ENCODE measurements at places on chromosomes 16 and 17.

GRCh38 chr16:53056392-53056881, 1.6 kb downstream of the CHD9 start:
- DNase-seq = no peak

DNA sequence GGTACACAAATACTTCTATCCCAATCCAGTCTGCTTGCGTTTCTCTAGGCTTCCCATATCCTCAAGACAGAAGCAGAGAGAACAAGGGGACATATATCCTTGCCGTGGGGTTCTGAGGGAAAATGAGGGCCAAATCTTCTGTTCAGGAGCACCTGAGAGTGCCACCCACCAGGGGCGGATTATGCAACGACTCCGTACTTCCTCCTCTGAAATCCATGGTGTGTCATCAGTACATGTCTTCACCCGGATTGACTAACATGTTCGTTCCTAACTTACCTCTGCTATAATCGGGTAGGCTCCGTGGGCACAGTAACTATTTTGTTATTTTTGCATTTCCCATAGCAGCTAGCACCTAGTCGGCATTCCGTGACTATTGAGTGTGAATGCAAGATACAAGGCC, 7.8 kb upstream of the ZNF200 start:
- DNase-seq = no peak

GRCh38 chr17:1042486-1042885, 45.6 kb downstream of the TIMM22 start:
- DNase-seq = no peak

DNA sequence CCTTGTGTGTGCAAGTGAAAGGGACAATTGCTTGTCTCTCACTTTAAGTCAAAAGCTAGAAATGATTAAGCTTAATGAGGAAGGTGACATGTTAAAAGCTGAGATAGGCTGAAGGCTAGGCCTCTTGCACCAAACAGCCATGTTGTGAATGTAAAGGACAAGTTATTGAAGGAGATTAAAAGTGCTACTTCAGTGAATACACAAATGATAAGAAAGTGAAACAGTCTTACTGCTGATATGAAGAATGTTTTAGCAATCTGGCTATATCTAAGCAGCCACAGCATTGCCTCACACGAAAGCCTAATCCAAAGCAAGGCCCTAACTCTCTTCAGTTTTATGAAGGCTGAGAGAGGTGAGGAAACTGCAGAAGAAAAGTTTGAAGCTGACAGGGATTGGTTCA, 71.0 kb downstream of the CDRT15 start:
- no peak for DNase-seq

- DNase-seq = no peak
Observed at GRCh38 chr17:17026163-17026562, 16.1 kb upstream of the MPRIP start.

DNA sequence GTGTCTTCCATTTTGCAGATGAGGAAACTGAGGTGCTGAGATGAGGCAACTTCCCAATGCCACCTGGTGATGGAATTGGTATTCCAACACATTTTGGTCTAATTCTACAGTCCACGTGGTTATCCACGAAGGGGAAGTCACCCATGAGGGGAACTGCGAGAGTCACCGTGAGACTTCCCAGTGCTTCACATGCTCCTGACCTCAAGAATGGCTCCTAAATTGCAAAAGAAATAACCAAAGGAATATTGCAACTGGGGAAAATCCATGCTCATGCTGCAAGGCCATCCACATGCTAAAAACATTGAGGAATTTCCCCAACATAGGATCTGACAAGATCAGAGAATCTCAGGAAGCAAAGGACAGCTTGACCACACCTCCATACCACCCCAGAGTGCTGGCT, 153.9 kb downstream of the HS3ST3B1 start:
- no peak for DNase-seq

DNA sequence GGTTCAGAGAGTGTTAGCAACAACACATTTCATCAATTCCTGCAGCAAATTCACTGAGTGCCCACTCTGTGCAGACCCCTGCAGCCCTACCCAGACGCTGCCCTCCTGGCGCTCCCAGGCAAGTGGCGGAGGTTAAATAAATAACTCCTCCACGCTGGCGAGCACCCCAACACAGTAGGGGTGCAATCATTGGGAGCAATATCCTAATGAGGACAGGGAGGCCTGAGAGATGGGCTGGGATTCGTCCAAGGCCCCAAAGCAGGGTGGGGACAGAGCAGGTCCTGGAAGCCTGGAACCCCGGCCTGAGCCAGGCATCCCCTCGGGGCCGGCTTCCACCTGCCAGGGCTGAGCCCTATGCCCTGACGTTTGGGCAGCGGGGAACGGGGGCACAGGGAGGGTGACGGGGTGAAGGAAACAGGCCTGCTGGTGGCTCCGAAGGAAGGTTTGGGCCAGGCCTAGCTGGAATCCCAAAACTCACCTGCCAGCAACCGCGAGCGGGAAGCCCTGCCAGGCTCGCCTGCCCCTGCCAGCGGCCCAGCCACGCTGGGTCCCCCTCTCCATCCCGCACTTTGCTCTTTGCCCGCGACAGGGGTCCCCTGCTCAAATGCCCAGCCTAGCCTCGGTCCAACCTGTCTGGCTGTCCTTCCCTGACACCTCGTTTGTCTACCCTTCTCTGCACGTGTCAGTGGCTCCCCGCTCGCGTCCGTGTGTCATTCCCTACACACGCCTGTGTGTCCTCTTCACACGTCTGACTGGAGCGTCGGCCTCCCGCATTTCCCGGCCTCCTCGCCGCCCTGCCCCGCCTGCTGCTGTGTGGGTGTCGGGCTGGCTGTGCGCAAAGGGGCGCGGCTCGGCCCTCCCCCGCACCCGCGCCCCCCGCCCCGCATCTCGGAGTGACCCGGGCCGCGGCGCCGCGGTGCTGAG, 721 bp upstream of the BEAN1 start:
- DNase-seq = no peak

DNA sequence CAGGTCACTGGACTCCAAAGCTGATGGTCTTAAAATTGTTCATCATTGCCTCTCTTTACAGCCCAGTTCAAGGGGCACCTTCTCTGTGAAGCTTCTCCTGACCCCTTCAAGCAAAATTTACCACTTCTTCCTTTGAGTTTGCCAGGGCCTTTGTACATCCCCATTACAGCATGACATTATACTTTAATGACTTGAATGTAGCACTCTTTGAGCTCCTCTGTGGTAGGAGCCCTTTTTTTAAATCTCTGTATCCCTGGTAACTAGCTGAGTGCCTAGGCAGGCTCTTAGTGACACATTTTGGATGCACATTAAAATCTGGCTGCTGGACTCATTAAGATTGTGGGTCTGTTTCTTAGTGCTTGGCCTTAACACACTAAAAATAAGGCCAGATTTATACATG, 412.1 kb downstream of the CA10 start:
- no peak for DNase-seq

DNA sequence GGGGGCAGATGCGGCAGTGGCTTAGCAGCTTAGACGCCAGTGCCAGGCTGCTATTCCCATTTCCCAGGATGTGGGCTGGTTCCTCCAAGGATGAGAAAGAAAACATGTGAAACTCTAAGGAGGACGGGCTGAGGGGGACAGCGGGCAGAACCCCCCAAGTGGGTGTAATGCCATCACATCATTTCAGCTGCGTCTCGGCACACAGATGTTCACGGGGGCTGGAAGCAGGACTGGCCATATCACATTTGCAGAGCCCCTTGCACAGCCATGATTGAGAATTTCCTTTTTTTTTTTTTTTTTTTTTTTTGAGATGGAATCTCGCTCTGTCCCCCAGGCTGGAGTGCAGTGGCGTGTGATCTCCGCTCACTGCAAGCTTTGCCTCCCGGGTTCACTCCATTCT, 15.3 kb upstream of the GINS2 start:
- no peak for DNase-seq

DNA sequence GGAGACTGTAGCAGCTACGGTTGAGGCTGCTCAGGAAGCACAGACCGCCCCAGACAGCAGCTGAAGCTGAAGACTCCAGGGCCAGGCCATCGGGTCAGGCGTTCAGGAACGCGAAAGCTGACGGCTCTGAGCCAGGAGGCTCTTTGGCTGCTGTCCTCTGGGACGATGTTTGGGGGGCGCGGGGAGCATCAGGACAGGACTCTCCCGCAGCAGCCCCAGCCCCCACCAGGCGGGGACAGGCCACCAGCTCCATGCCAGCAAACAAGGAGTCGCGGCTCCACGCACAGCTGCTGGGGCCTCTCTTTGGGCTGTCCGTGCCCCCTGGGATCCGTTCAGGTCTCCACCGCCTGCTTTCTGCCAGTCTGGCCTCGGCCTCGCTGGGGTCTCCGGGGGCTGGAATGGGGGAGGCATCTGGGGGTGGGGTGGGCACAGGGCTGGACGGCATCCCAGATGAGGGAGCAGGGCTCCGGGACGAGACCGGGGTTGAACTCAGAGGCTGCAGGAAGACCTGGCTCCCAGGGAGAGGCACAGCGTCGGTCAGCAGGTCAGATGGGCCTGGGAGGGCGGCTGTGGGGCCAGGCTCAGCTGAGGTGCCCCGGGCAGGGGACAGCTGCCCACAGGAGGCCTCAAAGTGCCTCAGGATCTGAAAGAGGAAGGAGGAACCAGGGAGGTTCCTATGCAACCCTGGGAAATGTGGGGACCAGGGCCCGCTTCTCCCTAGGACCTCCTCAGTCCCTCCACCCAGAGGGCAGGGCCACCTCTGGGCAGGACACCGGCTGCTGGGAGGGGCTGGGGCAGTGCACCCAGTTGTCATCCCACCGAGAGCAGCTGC, 6.3 kb upstream of the CEP131 start:
- DNase-seq = no peak

GRCh38 chr16:75798714-75799113, 72.4 kb upstream of the CPHXL start:
- no peak for DNase-seq

DNA sequence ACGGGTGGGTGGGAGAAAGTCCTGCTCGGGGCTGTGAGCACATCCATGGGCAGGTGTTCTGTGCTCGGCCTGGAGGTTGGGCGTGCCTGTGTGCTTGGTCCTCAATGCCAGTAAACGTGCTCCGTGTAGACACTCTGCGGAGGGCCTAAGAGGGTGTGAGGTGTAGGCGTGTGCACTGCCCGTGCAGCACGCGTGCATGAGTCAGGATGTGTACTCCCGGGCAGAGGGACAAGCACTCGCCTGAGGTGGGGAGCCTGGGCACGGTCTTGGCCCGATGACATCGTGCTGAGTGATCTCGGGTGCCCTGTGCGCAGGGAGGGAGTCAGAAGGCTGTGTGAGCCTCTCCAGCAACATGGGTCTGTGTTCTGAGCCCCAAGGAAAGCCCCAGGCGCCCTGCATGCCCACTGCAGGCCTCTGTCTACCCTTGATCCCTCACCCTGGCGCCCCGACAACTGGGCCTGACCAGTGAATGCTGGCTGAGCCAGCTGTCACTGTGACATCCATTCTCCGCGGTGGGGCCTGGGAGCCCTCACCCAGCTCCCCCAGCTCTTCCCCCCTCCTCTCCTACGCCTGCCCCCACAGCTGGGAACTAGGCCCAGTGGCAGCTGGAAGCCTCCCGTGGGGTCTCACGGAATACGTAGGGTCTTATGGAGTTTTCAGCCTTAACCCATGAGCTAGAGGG, 23.5 kb upstream of the NXPH3 start:
- no peak for DNase-seq

GRCh38 chr17:61599608-61600007, 8.6 kb upstream of the NACA2 start:
- no peak for DNase-seq

DNA sequence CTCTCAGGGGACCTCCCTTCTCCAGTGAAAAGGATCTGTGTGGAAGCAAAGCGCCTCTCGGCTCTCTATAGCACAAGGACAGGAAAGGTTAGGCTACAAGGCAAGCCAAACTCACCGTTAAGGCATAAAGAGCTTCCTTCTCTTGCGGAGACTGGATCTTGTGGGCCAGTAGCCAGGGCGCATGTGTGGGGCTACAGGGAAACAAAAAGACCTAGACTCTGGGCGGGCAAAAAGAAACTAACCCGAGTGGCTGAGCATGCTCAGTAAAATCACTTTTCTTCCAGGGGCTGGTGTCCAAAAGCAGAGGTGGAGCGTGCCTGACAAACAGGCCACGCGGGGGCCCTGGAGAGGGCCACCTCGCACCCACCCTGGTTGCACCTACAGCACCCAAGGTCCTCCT, 16.1 kb downstream of the GGA2 start:
- no peak for DNase-seq

DNA sequence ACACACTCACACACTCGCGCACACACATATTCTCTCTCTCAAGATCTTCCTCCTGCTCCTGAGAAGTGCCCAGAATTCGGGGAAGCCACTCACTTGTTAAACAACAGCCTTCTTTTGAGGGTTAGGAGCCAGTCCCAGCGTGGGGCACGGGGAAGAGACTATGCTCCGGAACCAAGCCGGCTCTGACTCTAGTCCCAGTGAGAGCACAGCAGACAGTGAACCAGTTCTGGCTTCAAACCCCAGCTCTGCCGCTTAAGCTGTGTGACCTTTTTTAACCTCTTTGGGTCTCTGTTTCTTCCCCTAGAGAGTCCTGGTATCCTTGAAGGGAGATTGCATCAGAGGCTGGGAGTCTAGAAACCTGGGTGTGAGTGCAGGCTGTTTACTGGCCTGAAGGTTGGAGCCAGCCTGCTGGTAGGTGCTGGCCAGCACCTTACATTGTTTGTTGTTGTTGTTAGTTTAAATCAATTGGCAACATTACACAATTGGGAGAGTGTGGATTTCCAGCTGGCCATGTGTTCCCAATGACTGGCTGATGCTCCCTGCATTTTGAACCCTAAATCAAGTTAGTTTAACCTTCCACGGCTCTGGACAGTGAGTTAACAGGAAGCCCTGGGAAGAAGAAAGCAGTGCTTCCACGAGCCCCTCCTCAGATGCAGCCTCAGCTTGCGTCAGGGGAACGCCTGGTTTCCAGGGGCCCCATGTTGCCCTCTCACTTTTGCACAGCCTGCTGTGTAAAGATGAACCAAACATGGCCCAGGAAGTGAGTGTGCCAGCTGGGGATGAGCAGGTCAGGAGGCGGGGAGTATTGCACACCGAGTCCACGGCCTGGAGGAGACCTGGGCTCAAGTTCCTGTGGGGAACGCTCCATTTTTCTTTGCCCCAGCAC, 71.5 kb downstream of the GAS7 start:
- no peak for DNase-seq

DNA sequence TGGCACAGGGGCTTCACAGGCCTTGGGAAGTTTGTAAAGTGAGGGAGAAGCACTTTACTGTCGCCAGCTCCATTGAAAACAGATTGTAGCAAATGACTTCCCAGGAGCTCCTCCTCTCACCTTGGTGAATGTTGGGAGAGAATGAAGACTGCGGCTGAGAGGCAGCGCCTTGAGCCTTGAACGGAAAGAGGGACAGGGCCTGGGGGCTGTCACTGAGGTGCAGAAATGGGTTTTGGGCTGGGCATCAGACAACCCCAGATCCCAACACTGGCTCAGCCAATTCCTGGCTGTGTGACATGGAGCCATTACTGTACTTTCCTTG, 603 bp upstream of the MRTFB start:
- DNase-seq = no peak

GRCh38 chr17:63838631-63839171, 3.8 kb downstream of the SMARCD2 start:
- no peak for DNase-seq

DNA sequence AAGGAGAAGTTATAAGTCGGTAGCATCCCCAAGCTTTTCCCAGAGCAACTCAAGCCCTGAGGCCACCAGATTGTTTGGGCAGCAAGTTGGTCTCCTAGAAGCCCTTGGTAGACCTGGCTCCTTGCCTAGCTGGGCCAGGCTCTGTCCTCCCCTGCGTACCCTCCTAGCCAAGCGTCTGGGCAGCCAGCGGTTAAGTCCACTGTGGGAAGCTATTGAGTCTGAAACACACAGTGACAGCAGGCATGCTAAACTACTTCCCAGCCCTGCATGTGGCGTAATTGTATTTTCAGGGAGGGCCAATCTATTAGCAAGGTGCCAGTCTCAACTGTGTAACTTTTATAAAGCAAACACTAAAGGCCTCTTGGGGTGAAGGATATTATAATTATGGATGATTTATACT, 419.1 kb upstream of the RBFOX1 start:
- no peak for DNase-seq
